Stimulated activated CD8-positive, alpha-beta memory T cell treated with anti-CD3 and anti-CD28 coated beads, Interleukin-15, amount 100 ng/mL, for 48 hours (primary cell): ENCODE measurements at places on chromosomes 1 and 21.

DNA sequence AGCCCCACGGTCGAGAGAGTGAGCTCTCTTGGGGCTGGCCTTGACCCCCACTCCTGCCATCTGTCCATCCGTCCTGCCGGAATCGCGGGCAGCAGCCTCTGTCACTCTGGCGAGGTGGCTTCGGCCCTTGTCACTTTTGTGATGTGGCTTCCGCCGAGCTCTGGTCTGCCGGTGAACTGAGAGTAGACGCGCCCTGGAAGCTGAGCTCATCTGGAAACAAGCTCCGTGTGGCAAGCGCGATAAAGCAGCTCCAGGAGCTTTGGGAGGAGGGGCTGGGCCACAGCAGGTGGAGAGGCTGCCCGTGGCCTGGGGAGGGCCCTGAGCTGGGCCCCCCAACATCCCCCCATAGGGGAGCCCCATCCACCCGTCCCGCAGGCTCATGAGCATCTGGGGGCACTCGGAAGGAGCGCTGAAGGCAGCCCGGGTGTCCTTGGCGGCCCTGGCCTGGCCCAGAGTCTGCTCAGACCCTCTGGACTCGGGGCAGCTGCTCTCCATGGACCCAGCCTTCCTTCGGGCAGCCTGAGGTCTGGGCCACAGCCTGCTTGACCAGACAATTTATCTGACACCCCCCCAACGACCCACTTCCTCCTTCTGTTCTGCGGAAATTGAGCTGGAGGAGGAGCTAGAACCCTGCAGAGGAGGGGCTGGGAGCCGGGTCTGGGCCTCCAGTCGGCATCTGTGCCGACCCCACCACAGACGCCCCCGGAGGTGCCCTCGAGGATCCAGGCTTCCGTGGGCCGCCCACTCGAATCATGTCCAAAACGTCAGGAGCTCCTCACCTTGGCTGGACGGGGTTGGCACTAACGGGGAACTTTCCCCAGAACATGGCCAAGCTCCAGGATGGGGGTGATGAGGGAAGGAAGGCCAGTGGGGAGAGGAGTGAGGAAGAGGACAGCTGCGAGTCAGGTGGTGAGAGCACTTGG is 59.1 kb downstream of the SLC19A1 start:
- no peak for DNase-seq

DNA sequence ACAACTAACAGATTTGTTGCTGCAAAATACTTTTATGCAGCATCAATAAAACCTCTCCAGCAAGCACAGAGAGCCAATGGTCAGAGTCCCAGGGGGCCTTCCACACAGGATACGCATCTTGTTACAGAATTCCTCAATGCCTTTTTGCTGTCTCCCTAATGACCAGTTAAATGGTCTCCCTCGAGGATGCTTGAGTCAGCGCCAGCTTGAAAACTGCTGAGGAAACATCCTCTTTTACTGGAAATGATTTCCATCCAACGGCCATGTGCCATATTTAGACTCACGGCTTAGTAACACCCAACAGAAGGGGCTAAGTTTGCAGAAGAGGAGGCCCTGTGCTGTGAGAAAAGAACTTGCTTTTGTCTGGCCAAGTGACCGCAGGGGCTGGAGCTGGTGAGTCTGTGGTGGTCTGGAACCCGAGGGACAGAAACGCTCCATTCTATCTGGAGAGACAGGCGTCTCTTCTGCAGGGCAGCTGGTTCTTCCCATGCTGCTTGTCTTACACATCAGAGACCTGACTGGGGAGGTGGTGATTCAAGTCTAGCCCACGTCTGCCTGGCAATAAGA is 496.4 kb downstream of the SETD4 start:
- no peak for DNase-seq

DNA sequence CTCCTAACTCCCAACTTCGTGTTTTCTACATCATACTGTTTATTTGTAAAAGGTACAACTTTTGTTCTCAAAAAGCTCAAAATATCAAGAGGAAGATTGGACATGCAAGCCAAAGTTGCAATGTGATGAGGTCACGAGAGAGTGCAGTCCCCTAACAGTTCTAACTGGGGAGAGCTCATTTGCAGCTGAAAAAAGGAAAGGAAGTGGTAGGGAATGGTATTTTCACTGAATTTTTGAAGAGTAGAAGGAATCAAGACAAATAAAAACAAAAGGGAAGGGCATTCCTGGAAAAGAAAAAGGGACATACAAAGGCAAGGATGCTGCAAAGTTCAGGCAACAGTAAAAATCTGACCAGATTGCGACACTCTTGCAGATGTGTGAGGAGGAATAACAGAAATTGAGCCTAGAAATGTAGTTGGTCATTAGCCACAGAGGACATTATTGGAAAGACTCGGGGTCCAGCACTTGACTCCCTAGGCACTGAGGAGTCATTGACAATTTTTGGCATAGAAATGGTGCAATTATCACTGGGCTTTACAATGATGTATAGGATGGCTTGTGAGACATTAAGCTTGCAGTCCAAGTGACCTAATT is 67.9 kb downstream of the TBX15 start:
- no peak for DNase-seq

DNA sequence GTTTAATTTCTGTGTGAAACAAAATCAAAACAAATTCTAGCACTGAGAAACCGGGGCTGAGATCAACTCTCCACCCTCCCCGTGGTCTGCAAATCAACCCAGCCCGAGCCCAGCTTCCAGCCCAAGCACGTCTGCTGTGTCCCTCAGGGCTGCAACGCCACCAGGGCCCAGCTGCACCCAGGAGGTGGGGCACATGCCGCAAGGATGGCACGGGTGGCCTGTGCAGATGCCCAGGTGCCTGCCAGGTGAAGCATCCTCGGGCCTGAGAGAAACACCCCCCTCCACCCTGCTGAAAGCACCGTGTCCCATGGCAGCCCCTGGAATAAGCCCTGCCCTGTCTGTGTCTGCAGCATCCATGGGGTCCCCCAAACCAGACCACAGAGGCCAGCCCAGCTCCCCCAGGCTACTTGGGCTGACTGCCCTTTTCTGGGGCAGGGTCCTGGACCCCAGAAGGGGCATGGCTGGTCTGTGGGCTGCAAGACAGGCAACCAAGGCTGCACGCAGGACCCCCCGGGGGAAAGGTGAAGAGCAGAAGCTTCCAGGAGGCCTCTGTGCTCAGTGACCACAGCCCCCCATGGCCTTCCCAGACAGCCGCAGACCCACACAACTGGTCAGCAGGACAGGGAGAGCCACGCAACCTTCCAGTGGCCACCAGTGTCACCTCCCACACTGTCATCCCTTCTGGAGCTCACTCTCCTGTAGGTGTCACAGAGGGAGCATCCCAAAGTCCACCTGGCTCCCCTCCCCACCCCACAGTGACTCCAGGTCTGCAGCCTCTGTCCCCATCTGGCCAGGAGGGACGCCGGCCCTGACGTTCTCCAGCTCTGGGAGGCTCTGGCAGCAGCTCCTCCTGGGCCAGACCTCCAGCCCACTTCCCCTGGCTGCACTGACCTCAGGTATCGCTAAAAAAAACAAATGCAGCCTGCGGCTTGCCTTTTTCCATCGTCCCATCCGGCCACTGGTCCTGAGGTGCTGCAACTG is 7.7 kb downstream of the WNT9A start:
- no peak for DNase-seq

DNA sequence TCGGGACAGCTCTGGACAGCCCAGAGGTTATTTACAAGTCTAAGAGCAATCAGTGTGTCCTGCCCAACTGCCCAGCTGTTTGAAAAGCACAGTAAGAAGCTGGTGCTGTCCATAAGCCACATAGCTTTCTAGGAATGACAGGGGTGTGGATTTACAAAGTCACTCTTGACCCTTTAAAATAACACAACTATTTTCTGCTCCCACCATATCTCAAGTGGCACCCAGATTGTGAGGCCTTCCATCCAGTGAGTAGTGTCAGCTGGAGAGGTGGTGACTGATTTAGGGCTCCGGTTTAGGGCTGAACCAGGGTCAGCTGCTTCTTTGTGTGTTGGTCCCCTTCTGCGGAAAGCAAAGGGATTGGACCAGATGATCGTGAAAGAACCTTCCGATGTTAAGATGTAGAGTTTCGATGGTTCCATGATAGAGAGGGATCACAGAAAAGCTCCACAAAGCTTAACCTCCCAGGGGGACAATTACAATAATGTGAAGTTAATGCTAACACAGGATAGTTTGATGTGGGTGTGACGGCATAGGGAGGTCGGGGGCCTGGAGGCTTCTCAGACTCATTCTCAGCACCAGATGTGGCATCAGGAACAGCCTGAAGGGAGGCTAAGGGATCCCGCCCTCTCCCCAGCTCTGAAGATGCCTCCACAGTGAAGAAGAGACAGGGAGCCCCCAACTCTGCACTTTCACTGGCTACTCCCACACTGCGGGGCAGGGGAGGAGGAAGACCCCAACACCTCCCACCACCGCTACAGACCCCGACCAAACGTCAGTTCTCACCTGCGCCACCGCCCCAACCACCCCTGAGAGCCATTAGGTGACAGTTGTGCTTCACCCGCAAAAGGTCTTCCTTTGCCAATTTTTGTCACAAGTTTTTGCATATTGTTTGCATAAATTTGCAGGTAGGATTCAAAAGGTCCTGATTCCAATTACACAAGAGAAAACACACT is 40.6 kb downstream of the LRRC3 start:
- no peak for DNase-seq

DNA sequence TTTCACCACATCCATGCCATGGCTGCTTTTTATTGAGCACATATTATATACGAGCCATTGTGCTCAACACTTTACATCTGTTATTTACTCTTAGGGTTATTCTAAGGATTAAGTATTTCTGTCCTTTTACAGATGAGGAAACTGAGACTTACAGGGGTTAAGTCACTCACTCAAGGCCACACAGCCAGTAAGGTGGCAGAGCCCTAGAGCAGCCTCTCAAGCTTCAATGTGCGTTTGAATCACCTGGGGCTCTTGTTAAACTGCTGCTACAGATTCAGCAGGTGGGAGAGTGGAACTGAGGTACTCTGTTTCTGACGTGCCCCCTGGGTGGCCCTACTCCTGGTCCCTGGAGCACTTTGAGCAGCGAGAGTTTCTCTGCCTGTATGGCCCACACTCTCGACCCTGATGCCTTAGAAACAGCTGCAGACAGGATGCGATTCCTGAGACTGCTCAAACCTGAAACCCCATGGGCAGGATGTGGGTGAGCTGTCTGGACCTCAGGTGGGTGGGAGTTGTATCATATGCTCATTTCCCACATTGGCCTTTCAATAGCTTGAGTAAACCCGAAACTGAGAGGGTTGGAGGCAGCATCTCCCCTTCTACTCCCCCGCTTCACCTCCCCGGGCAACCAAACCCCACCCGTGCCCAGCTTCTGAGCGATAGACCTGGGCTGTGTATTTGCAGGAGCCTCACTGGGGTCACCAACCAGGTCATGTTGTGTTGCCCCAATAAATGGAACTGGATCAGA is 59.3 kb downstream of the MAN1C1 start:
- peak; percentile 79 for DNase-seq

DNA sequence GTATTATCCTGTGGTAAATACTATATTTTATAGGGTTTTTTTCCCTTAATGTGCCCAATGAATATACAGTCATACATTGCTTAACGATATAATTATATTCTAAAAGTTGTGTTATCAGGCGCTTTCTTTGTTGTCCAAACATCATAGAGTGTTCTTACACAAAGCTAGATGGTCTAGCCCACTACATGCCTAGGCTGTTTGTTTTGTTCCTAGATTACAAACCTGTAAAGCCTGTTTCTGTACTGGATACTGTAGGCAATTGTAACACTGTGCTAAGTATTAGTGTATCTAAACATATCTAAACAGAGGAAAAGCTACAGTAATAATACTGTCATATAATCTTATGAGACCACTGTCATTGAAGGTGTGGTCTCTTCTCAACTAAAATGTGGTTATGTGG is 242.6 kb upstream of the C1orf105 start:
- DNase-seq = no peak

DNA sequence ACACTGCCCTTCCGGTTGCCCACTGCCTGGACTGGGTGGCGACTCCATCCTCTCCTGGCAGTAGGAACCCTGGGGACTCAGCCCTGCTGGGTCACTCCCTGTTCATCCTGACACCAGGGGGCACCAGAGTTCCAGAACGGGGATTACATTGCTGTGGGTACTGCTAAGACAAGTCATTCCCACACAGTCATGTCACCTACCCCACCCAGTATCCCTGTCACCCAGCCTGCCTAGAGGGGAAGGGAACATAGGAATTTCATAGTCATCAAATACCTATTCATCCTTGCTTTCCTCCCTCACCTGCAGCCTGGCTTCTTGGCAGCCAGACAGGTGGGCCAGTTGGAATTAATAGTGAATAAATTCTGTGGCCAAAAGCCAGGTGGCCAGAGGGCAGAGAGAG is 9.8 kb upstream of the SFN start:
- peak; percentile 36 for DNase-seq

- DNase-seq = no peak
Observed at GRCh38 chr1:193960499-193960898, 774.1 kb upstream of the B3GALT2 start.

- DNase-seq = no peak
Observed at GRCh38 chr1:65434255-65434654, 13.8 kb downstream of the LEPR start.

- no peak for DNase-seq
Observed at GRCh38 chr1:175649416-175649815, 94.0 kb downstream of the TNR start.

GRCh38 chr1:13764588-13765332 is 64.8 kb downstream of the PRDM2 start:
- DNase-seq = no peak

- no peak for DNase-seq
Observed at GRCh38 chr1:96487971-96488370, 233.6 kb upstream of the PTBP2 start.

- no peak for DNase-seq
Observed at GRCh38 chr1:227736814-227737432, 1.7 kb downstream of the SNAP47 start.

- DNase-seq = no peak
Observed at GRCh38 chr1:195831789-195832188, 776.5 kb downstream of the KCNT2 start.

- DNase-seq = peak; percentile 87
Observed at GRCh38 chr1:23559136-23559984, at the start of gene ID3. ID3 (minus strand) TSS chr1:23559501; CDS start chr1:23559426, 75 bp downstream.

- no peak for DNase-seq
Observed at GRCh38 chr1:187267827-187268226, 439.1 kb downstream of the PLA2G4A start.

DNA sequence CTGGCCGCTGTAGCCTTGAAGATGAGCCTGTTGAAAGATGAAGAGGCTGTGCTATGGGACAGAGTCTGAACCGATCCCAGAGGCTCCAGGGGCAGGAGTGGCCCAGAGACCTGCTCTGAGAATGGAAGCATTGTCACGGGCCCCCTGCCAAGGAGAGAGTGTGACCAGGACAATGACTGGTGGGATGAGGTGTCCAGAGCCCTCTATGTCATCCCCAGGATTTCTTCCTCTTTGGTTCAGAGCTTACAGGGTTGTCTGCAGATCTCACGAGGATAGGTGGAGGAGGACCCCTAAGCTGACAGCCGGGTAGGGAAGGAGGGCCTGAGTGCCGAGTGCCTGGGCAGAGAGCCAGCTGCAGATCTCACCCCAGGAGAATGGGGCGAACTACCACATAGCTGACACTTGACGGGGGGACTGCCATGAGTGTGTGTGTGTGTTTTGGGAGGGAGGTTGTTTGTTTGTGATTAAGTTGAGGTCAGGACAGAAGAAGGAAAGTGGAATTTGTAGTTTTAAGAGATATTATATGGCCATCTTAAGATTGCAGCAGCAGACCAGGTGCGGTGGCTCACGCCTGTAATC is 25.4 kb downstream of the PIK3CD start:
- DNase-seq = no peak
